H1 (cell line): ENCODE measurements at places on chromosomes 12 and 14. TPM values are rescaled to one million over a fixed set of nuclear protein-coding genes. Genes with fewer than 3 reads are reported as not detected.

Gene PDE3A
- total RNA-seq = 3.3 and 3.4 TPM in 2 replicates

Gene COX8C
- total RNA-seq = not detected in 2 replicates

Gene E2F7
- total RNA-seq = 18.5 and 25.2 TPM in 2 replicates

Gene ENDOU
- not detected in 2 replicates for total RNA-seq

Gene HSPA2
- 82.9 and 91.1 TPM in 2 replicates for total RNA-seq

Gene SAMD4A
- 11.5 and 12.3 TPM in 2 replicates for total RNA-seq

Gene TGM1
- 2.0 and 2.2 TPM in 2 replicates for total RNA-seq
